Stimulated activated CD8-positive, alpha-beta memory T cell treated with anti-CD3 and anti-CD28 coated beads, Interleukin-2, amount 100 ng/mL, for 1 hour (primary cell): ENCODE measurements at places on chromosomes 16 and 17.

GRCh38 chr17:40283662-40284061 is 4.0 kb upstream of the CDC6 start:
- no peak for DNase-seq

DNA sequence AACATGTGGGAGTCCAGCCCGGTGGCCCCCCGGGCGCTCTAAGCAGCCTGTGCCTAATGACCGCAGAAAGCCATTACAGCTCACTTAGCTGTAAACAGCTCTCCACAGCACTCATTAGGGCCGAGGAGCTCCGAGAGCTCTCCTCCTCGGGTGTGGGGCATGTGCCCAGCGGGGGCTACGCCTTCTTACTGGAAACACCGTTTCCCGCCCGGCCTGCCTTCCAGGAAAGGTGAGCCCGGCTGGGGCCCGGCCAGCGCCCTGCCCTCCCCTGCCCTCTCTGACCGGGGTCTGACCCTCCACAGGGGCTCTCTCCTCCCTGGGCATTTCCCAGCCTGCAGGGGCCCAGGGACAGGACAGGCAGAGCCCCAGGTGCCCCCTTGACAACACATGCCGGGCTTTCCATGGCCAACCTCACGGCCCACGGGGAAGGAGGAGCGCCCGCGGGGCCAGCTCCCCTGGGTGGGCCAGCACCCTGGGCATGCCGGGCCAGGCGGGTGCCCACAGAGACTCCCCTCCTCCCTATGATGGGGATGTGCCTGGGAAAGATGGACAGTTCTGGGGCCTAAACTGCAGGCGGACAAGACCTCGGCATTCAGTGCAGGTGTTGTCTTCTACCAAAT is 72.6 kb downstream of the SDK2 start:
- no peak for DNase-seq

- DNase-seq: no peak
Measured at GRCh38 chr16:57279780-57280638, 4.5 kb downstream of the PLLP start.

- DNase-seq: no peak
Measured at GRCh38 chr16:8768692-8769091, 28.7 kb downstream of the TMEM186 start.

DNA sequence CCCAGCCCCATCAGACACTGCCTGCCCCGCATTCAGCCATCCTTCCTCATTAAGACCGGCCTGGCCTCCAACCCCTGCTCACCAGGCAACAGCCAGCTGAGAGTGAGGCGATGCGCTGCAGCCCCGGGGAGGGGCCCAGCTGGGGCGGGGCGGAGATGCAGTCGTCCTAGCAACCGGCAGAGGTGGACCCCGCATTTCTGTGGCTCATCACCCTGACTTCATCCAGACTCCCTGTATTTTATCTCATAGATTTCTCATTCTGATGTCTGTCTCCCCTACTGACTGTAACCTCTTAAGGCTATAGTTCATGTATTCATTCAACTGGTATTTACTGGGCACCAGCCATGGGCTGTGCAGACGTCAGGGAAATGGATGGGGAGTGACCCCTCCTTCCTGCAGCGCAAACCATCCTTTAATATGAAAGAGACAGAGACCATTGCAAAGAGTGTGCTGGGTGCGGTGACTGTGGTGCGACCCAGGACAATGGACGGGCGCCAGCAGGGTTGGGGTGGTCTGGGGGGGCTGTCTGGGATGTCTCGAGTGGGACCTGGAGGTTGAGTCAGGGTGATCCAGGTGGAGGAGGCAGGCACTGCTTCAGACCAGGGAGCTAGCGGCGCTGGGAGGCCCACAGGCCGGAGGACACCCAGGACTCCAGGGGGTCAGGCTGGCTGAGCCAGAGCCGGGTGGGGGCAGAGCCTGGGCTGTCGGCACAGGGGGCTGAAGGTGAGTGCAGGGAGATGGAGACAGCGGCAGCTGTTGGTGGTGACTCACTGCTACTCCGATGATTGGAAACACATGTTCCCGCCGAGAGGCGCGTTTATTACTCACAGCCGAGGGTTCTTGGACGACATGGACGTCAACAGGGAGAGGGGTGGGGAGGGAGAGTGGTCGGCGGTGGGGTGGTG is 10.5 kb upstream of the TIMP2 start:
- DNase-seq: no peak

GRCh38 chr16:66164581-66165247 is 201.8 kb upstream of the CDH5 start:
- no peak for DNase-seq

- DNase-seq: no peak
Measured at GRCh38 chr17:29283496-29283895, 10.5 kb downstream of the NUFIP2 start.

GRCh38 chr17:2094891-2095535 is 40.1 kb downstream of the HIC1 start:
- DNase-seq: no peak

DNA sequence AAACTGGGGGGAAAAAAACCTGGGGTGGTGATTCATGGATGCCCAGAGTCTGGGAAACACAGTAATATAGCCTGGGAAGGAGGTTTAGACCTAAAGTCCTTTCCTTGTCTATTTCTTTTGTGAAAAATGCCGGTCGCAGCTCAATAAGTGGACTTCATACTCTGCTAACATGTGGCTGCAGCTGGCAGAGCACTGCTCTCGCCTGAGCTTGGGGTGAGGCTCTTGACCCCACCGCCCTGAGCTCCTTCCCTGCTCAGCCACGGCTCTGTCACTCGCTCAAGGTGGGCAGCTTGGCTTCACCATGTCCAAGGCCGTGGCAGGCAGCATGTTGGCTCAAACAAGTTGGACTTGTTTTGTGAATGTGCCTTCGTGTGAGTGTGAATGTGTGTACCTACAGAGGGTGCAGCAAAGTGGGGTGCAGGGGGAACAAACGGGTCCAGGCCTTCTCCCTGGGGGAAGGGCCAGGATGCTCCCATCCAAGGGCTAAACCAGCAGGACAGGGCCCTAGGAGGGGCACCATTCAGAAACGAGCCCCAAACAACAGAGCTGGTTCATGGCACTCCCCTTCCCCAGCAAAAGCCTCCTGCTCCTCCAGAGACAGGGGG is 4.9 kb downstream of the FA2H start:
- DNase-seq: no peak

DNA sequence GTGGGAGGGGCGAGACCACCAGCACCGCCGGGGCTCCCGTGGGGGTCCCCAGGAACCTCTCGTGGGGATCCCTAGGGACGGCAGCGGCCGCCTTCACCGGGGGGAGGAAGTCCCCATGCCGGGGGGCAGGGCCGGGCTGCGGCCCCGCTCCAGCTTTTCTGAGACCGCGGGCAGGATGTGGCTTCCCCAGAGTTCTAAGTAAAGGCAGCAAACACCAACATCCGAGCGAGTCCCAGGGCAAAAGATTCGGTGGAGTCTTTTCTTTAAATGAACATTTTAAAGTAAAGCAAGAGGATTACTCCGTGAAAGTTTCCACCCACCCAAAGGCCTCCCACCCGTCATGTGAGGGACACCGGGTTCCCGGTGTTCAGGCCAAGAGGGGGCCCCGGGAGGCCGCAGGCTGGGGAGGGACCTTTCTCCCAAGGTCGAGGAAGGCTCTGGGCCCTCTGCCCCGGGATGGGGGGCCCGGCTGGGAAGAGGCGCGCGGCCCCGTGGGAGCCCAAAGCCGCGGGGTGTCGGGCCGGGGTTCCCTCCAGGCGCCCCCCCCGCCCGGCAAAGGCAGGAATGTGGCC is 137.2 kb upstream of the RPH3AL start:
- peak; percentile 27 for DNase-seq
